ENCODE measurements at places on chromosomes 5 and 9.

GRCh38 chr5:108615216-108615615 is 132.5 kb upstream of the FER start:
- DNase-seq = no peak

- DNase-seq = no peak
These were observed 51.7 kb upstream of the FBXL17 start for GRCh38 chr5:108433600-108433999.

DNA sequence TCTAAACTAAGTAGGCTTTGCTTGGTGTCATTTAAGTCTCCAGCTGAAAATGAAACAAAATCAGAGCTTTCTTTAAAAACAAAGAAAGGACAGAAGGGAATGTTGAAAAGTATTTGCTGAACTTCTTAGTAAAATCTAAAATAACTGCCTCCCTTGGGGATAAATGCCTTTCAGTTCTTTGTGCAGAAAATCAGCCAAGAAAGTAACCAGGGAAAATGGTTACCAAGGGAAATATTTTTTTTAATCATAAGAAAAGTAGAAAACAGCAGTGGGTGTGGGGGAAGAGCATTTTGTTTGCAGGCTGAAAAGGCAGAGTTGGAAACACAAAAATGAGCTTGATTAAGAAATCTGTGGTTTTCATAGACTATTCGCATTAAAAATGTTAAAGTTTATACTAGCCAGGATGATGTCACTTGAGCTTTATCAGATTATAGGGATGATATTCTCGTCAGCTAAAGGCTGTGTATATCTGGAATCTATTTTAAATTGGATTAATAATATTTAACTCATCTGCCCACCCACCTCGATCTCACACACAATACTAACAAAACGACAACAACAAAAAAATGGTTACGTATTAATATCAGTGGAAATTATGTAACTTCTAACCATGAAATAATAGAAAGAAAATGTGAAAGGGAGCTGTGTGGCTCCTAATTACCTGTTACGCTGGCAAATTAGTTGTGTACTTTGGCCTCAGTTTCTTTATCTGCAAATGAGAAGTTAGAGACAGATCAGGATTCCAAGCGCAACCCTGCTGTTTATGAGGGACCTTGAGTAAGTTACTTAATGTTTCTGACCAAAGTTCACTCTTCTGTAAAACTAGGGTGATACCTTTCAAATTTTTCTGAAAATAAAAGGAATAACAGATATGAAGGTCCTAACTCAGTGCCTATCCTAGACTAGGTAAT is at the start of gene ECM2:
TSS of gene ECM2 (minus strand) at position 51 of the 911 bp plus-strand sequence. CDS start 13,124 bp downstream, outside the sequence.
- DNase-seq = no peak

GRCh38 chr9:10104774-10105173 is 508.0 kb downstream of the PTPRD start:
- DNase-seq = no peak

DNA sequence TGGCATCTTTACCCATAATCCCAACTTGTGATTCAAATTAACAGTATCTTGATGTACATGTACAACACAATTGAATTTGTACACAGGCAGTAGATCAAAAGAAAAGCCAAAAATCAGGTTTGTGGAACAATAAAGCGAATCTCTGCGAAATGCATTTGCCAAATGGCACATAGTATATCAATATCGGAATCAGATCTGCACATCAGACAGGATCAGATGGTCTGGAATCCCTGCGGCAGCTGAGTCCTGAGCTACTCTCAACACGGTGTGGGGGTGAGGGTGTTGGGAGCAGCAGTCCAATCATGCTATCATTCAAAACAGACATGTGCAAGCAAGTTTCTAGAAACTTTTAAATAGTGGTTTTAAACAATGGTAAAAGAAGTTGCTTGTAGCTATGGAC is 358.3 kb downstream of the SEMA5A start:
- DNase-seq = no peak

Measured in COR-L47 (cell line).